Activated T-helper 1 cell treated with anti-CD3 and anti-CD28 coated beads, Interleukin-2, amount 50 U/mL, for 16 hours (primary cell): ENCODE measurements at places on chromosomes 11 and 22.

GRCh38 chr22:25169278-25170031 is 30.2 kb upstream of the CRYBB3 start:
- DNase-seq = no peak

- DNase-seq = no peak
Measured at GRCh38 chr11:31802609-31802989, 8.5 kb downstream of the PAX6 start.

- no peak for DNase-seq
Measured at GRCh38 chr11:95269036-95269819, 38.2 kb upstream of the SESN3 start.

DNA sequence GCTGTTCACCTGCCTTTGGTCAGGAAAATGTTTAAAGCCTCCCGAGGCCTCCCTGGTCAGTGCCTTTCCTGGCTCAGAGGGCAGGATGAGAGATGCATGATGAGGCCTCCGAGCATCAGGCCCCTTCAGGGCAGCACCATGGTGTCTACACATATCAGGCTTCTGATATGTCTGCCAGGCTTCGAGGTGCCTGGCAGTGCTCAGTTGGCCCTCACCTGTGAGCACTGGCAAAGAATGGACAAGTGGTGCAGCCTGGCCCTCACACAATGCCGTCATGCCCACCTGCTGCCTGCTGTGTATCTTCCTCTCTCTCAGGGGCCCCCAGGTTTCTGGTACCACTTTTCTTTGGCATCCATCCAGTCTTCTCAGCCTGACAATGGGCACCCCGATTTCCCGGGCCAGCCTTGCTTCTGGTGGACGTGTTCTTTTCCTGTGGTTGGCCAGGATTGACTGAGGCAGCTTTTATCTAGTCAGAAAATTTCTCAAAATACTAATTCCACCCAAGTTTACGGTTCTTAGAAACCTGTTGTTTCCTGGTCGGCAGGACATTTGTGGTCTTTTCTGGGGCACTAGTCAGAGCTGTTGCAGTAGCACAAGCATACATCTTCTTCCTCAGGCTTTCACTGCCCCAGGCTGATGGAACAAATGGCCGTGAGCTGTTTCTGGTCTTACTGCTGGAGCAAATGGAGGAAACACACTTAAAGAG is 76.8 kb upstream of the SUSD2 start:
- DNase-seq = no peak

DNA sequence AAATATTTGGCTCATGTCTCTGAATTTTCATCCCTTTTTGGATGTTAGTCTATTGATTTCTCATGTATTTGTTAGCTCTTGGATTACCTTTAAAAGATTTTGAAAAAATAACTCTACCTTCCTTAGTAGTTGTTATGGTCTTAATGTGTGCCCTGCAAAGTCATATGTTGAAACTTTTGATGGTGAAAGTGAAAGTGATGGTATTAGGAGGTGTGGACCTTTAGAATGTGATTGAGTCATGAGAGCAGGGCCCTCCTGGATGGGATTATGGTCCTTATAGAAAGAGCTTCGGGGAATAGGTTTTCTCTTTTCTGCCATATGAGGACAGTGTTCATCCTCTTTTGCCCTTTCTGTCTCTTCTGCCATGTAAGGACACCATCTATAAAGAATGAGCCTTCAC is 33.6 kb upstream of the MPPED2 start:
- DNase-seq = no peak

- no peak for DNase-seq
Measured at GRCh38 chr11:47332303-47332711, 20.2 kb downstream of the MYBPC3 start.

DNA sequence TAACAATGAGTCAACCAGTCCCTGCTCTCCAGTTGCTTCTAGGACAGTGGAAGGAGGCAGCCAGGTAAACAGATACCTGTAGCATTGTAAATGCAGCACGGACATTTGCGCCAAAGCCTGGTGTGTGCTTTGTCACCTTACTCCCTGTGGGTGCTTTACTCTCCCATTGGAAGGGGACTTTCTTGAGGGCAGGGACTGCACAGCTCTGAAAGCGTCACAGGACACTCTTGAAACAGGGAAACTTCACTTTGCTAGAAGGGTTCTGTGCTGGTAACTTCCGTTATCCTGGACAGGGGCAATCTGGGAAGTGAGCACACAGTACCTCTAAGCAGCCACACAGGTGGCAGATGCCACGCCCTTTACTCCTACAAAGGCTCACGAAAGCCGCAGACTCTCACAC is 99.8 kb downstream of the MYO18B start:
- DNase-seq = no peak

DNA sequence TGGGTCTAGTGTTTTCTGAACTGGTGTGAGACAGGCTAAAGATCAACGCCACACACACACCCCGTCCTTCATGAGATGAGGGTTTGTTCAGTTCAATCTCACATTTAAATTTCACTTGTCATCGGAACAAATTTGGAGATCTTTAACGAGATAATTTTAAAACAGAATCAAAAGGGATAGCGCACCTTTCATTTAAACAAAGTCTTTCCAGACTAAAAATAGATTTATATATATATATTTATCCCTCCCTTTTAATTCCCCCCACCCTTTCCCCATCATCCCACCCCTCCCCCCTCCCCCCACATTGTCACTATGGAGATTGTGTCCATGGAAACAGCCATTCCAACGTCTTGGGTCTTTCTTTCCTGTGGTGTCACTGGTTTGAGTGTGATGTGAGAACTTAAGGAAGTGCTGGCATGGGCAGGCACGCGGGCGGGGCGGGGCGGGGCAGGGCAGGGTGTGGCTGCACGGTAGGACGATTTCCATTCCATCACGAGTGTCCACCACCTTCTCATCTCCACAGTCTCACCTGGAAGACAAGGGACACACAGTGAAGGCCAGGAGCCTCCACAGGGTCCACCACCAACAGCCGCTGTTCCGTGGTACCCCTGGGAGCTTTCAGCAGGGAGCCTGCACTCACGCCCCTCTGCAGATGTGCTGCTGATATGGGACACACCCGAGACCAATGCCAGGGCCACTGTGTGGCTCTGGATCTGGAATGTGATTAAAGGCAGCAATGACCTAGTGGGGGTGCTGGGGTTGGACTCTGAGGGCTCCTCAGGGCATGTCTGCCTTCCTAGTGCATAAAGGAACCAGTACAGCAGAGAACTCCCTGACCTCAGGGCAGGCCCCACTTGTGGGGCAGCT is 30.5 kb upstream of the CYP2D6 start:
- DNase-seq = no peak

DNA sequence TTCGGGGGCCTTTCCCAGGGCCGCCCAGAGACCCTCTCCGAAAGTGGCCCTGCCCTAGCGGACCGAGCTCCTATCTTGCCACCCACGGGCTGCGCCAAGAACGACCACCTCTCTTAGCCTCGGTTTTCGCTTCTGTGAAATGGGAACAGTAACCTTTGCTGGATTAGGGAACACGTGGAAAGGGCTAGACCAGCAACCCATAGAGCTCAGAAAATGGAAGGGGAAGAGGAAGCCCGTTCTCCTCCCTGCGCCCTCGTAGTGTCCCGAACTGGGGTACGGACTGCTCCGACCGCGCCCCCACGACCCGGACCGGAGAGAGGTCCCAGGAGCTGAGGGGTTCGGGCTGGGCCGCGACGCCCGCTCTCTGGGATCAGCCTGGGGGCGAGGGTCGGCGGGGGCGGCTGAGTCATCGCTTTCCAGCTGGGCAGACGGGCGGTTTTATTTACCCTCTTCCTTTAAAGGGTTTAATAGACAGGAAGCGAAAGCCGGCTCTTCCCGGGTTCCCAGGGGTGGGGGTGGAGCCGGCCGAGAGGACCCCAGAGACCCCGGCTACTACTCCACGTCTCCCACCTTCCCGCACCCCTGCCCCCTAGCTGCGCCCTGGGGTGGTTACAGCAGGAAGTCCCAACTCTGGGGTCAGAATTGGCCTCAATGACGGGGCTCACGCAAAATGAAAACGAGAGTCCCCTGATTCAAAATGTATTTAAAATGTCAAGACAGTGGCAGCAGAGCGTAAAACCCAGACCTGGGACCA is 907 bp upstream of the PHLDA2 start:
- DNase-seq = no peak

DNA sequence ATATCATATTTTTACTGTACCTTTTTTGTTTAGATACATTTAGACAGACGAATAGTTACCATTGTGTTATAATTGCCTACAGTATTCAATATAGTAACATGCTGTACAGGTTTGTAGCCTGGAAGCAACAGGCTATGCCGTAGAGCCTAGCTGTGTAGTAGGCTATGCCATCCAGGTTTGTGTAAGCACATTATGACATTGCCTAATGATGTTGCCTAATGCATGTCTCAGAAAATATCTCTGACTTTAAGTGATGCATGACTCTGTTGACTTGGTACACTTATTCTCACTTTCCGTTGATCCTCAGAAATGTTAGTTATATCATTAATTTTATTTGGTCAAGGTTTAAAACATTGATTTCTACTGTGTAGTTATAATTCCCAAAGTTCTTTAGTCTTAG is 39.9 kb downstream of the OR2AT4 start:
- no peak for DNase-seq

DNA sequence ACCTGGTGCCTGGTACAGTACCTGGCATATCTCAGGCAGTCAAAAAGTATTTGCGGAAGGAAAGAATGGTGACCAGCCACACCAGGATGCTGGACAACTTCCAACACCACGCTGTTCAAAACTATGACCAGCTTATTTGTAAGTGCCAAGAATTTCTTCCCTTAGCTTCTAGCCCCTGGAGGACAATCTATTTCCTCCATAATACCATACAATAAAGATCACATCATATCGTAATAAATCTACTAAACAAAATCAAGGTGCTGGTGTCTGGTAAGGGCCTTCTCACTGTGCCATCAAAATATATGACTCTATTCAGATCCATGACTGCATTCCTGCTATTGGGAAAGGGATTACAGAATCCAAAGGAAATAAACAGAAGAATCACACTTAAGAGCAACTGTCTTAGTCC is 51.5 kb downstream of the ALG9 start:
- DNase-seq = no peak

DNA sequence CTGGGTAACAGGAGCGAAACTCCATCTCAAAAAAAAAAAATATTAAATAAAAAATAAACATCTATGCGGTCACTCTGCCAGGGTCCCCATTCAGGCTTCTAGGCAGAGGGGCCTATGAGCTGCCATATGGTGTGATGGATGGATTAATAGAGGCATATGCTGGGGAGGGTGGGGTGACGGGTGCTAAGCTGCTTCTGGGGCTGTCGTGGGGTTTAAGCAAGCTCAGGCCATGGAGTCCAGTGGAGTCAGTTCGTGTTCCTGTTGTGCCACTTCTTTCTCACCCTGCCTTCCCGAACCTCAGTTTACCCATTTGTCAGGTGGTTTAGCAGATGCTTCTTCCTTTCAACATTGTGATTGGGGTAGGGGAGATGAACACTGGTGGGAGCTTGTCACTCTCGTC is 9.0 kb upstream of the GRAMD4 start:
- no peak for DNase-seq

GRCh38 chr11:8339592-8340022 is 75.9 kb upstream of the LMO1 start:
- DNase-seq = no peak

DNA sequence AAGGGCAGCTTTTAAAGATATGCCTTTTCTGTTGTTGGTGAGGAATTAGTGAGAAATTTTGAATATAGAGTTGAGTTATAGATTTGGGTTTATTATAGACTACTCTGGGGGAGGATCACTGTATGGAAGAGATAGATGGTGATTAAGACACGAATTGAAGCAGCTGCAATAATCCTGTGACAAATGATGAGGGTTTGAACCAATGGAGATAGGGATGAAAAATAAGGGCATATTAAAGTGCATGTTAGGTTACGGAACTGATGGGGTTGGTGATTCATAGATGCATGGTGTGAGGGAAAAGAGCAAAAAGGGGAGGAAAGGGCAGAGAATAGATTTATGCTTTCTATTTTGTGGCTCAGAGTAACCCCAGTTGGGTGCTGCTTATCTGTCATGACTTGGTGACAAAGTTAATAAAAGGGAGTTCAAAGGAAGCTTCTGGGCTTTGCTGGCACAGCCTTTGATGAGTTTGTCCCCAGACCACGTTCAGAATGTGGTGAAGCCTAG is 11.8 kb downstream of the C11orf87 start:
- DNase-seq = no peak

GRCh38 chr11:59999691-60000090 is 17.3 kb upstream of the OOSP4B start:
- DNase-seq = no peak

DNA sequence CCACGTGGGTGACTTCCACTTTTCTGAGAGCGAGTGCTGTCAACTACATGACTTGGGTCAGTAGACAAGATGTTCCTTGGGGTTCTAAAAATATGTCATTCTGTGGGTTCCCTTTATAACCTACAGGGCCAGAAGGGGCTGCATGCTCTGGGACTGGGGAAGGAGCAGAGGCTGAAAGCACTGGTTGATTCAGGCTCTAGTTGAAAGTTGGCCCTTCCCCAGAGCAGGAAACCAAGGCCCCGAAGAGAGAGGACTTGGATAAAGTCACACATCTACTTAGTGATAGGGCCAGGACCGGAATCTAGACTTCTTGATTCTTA is 9.9 kb downstream of the ADAMTS15 start:
- no peak for DNase-seq

DNA sequence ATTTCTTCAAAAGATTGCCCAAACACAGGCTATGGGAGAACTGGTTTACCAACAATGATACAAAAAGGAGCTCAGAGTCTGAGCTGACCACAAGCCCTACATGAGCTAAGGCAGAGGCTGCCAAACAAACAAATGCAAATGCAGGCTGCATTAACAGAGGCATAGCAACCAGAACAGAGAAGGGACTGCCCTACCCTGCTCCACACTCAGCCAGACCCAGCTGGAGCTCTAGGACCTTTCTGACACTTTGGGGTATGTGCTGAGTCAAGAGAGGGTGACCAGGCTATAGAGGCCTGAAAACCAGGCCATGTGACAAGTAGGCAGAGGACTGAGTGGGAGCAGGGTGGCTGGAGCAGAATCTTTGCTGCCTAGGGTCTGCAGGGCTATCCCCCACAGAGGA is 17.8 kb upstream of the P2RY2 start:
- DNase-seq = no peak

GRCh38 chr11:20251496-20251895 is 91.2 kb upstream of the DBX1 start:
- no peak for DNase-seq

DNA sequence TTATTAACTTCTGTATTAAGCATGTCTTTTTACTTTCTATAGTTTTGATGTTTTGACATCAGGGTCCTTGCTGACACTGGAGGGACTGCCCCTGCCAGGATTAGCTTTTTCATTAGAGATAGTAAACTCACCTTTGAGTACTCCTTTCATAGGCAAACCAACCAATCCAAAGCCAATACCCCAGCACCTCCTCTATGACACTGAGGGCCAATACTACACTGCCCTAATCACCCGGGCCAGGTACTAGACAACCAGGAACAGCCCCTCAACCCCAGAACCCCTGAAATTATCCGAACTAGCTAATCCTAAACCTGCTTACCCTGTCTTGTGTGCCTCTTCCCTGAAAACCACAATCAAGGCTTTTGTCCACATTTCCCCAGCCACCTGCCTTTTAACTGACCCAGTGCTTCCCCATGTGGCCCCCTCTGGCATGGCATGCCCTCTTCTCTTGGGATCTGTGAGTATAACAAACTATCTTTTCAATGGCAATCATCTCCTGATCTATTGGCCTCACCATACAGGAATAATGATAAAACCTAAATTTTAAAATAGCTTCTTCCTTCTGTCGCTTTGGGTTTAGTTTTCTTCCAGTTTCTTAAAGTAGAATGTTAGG is 31.2 kb downstream of the RAB6A start:
- DNase-seq = no peak
